ENCODE measurements at places on chromosomes 5 and 9.

DNA sequence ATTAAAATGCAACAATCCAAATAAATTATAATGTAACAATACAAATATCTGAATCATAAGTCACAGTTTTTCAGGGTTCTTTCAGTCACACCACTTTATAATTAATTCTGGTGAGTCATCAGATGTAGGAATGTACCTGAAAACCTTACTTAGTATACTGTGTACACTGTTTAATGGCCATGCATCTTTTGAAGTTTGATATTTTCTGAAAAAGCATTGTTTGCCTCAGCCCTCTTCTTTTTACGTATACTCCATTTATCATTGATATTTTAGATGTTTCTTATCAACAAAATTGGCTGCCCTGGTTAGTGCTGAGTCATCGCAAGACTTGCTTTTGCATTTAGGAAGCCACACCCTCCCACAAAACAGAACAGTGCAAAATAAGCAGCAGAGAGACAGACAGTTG, 218.6 kb downstream of the PJA2 start:
- DNase-seq: no peak

DNA sequence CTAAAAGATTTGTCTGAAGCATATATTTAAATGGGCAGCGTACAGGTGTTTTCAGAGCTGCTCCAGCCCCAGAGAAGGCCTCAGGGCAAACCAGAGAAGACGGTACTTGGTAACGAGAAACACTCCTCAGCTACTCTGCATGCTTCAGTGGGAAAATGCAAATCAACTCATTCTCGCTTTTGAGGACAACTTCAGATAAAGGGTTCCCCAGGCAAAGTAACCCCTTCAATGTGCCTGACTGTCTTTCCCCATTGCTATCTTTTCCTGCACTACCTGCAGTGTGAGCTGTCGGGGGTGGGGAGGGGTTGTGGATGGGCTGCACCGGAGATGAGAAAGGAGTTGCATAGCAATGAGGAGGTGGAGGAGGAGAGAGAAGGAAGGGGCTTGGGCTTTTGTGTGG, 339.7 kb upstream of the CLINT1 start:
- no peak for DNase-seq

- no peak for DNase-seq
These were observed 77.4 kb downstream of the MSX2 start for GRCh38 chr5:174801798-174802197.

- DNase-seq: peak; percentile 4
These were observed 603.3 kb downstream of the KIF4B start for GRCh38 chr5:155616779-155617392.

DNA sequence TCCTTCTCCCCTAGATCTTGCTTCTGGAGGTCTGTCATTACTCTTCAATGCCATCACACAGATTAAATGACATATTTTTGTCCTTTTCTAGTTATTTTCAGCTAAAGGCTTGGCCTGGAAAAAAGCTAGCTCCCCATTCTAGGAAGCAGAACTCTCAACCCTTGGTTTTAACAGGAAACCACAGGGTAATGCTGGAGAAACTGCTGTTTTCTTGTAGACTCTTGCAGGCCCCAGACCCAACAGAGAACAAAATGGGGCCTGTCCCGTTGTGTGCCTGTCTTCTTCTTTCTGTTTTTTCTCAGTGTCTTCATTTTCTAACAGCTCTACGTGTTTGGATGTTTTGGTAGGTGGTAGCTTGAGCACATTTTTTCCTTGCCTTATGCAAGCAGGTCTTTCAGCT, 21.5 kb downstream of the DCANP1 start:
- no peak for DNase-seq

- no peak for DNase-seq
These were observed 12.3 kb downstream of the GFI1B start for GRCh38 chr9:132990781-132991180.

DNA sequence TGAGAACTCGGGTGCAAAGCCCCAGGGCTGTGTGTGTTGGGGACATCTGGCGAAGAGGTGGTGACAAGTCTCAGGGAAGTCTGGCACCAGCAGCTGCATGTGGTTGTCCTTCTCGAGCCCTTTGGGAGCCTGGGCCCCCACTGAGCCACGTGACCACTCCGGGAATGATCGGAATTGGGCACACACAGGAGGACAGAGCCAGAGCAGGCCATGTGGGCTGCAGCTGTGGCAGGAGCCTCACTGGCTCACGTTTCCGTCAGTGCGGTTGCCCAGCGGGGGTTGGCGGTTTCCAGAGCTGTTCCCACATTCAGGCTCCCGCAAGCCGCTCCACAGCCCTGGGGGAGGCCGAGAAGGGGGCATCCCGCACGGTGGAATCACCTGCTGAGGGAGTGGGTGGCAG, 6.8 kb upstream of the CEL start:
- DNase-seq: no peak

DNA sequence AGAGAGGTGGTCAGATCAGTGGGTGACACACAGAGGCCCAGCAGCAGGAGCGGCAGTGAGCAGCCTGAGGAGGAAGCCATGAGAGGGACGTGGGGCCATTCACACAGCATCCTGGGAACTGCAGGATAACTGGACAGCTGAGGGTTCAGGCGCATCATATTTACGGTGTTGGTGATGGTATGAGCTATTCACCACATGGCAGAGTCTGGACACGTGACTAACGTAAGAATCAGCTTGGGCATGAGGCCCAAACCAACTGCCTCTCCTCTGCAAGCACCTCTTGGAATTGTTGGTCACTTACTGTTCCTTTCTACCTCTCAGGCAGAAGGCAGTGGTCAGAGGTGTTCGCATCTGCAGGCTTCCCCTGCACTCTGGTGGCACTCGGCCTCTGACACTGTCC, 141.1 kb downstream of the ENTREP1 start:
- no peak for DNase-seq

GRCh38 chr9:133693116-133693515, 45.0 kb downstream of the SARDH start:
- no peak for DNase-seq

- no peak for DNase-seq
These were observed 372.5 kb downstream of the ARHGEF28 start for GRCh38 chr5:73998489-73998888.

- DNase-seq: no peak
These were observed 1.6 kb downstream of the PLCXD3 start for GRCh38 chr5:41508696-41509398.

Data from foreskin melanocyte (primary cell).